ENCODE measurements at places on chromosomes 6 and 20. TPM values are rescaled to one million over a fixed set of nuclear protein-coding genes. Genes with fewer than 3 reads are reported as not detected.

PXDC1 gene
- polyA plus RNA-seq: 16.9 TPM

CAP2 gene
- polyA plus RNA-seq: 5.2 TPM

ETV7 gene
- 2.2 TPM for polyA plus RNA-seq

COL19A1 gene
- 0.30 TPM for polyA plus RNA-seq

SNX14 gene
- 170 TPM for polyA plus RNA-seq

MYMX gene
- 0.73 TPM for polyA plus RNA-seq

BPIFB1 gene
- 5.8 TPM for polyA plus RNA-seq

Measured in testis (tissue), 5 donors.